Hematopoietic multipotent progenitor cell treated with erythropoietin and hydrocortisone succinate and interleukin-3 and kit ligand, for 15 days (in vitro differentiated cells): ENCODE measurements at places on chromosomes 1 and 21.
A peak's percentile ranks its signal among the peaks of the same experiment; 100 is the strongest.

DNA sequence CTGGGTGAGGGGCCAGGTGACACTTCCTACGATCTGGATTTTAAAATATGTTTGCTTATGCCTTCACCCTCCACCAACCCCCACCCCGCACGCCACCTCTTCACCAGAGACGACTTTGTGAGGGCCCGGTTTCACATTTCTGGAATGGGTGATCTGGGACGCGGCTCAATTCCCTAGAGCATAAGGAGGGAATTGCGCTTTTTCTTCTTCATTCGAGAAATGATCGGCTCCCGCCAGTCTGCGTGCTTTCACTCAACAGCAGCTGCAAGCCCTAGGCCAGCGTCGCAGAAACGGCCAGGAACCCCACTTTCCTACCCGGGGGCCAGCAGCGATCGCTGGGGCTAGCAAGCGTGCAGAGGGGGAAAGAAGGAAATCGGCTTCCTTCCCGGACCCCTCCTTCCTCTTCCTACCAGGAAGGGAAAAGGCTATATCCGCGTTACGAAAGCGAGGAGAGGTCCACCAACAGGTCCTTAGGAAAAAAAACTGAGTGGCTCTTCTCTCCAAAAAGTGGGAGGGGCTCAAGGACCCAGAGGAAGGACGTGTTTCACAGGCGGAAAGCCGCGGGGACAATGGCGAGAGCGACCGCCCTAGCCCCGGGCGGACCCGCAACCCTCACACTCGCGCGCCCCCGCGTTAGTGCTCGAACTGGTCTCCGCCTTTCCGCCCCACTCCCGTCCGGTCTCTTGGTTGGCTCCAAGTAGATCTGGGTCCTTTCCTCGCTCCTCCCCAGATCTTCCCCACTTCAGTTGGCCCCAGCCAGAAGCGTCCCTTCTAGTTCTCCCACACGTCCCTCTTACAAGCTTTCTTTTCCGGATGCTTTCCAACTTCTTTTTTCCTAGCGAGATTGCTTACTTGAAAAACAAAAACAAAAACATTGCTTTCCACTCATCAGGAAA, 1.1 kb upstream of the ADAMTS1 start:
- DNase-seq = no peak

- DNase-seq = no peak
Observed at GRCh38 chr1:4750177-4750576, 95.8 kb downstream of the AJAP1 start.

DNA sequence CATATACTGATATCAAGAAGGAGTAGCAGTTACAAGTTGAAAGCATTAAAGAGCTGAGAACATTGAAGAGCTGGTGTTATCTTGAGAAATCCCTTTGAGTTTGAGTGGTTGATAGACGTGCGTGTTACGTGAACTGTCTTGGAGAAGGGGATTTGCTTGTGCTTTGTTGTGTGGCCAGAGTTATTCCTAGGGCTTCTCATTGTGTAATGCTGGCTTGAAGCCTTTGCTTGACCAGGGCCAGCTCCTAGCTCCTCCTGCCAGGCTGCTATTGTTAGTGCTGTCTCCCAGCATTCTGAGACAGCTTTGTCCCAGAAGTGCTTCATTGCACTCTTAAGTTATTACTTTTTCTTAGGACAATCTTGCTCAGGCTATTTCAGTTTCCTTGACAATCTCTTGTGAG, 116.2 kb upstream of the KCNK2 start:
- DNase-seq = no peak

GRCh38 chr1:63931468-63931867, 157.7 kb downstream of the ROR1 start:
- DNase-seq = no peak

DNA sequence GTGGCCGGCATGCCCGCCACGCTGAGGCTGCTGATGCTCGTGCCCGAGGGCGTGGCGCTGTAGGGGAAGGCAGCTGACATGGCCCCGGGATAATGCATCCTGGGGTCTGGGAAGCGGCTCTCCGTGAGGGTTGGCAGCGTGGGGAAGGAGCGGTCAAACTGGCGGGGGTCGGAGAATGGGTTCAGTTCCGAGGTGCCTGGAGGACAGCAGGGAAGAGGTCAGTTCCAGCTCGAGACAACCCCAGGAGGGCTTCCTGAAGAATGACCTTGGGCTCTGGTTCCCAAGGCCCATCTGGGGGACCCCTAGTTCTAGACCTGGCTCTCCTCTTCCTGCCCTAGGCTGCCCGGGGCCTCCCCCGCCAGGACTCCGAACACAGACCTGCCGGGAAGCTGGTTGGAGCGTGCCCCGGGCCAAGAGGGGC, 27.6 kb downstream of the RUNX3 start:
- no peak for DNase-seq

- DNase-seq = no peak
Observed at GRCh38 chr1:232886271-232886670, 64.1 kb upstream of the NTPCR start.

- no peak for DNase-seq
Observed at GRCh38 chr1:35560256-35561225, 2.9 kb downstream of the NCDN start.

GRCh38 chr1:162187687-162188276, 118.3 kb downstream of the NOS1AP start:
- no peak for DNase-seq

DNA sequence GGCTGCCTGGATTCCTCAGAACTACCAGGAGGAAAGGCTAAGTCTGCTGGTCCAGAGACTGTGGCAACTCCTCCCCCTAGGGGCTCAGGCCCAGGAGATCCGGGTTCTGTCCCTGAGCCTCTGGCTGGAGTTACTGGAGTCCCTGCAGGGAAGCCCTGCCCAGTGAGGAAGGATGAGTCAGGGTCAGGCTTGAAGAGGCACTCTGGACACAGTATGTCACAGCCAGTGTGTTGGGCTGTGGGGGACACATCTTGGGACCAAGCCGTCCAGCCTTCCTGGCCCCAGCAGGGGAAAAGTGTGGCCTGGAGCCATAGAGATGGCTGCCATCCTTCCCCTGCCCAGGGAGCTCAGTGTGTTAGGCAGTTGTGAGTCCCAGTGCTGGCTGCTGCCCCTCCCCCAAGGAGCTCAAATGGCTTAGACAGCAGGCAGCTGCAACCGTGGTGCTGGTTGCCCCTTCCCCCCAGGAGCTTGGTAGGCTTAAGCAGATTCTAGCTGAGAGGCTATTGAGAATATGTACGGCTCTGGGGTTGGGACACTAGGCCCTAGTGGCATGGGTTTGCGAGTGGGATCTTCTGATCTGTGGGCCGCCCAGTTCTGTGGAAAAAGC, 28.2 kb upstream of the RABGAP1L start:
- no peak for DNase-seq

- no peak for DNase-seq
Observed at GRCh38 chr21:15624646-15625045, 105.1 kb upstream of the USP25 start.

DNA sequence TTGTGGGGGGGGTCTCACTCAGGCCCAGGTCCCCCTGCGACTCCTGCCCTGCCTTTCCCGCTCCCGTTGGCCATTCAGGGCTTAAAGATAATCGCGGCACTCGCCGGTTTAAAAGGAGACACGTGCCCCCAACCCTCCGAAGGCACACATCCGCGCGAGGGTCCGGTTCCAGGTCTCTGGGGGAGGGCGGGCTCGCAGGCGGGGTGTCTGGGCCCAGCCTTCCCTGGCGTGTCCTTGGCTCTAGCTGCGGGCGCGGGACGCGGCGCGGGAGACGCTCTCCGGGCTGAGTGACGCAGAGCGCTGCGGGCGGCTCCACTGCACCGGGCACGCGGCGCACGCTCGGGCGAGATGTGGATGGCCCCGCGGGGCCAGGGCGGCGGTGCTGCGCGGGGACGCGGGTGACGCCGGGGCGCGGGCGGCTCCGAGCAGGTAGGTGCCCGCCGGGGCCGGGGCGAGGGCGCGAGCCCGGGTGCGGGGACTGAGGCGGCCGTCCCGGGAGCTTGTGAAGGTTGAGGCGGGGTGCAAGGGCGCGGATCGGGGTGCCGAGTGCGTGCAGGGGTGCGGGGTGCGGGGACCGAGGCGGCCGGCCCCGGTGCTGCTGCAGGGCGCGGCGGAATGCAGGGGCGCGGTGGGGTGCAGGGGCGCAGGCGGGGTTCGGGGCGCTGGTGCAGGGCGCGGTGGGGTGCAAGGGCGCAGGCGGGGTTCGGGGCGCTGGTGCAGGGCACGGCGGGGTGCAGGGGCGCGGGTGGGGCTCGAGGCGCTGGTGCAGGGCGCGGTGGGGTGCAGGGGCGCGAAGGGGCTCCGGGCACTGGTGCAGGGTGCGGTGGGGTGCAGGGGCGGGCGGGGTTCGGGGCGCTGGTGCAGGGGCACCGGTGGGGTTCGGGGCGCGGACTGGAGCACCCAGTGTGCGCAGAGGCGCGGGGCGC, 3.3 kb upstream of the TRPM2 start:
- DNase-seq = no peak

DNA sequence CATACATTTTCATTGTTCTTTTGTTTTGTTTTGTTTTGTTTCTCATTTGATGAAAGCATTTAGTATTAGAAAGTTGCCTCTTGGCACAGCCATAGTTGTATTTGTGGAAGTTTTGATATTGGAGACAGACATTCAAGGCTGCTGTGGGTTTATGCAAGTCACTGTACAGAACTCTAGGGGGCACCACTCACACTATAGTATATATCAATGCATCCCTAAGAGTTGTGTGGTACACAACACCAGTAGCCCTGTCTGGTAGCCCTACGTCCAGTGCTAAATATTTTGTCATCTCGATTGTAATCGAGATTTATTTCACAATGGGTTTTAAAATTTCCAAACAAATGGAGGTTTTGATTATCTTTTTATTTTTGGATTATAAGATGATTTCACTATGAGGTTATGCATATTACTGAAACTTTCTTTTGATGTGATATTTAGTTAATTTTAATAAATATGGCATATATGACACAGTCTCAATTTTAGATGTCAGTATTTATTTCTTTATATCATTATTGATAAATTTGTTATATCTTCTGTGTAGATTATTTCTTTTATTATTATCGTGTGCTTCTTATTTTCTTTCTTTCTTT, 112.2 kb downstream of the NR5A2 start:
- peak; percentile 40 for DNase-seq

GRCh38 chr1:202016811-202017748, 6.7 kb downstream of the ELF3 start:
- DNase-seq = no peak

GRCh38 chr1:145695821-145696629, 11.1 kb downstream of the PDZK1 start:
- DNase-seq = no peak

DNA sequence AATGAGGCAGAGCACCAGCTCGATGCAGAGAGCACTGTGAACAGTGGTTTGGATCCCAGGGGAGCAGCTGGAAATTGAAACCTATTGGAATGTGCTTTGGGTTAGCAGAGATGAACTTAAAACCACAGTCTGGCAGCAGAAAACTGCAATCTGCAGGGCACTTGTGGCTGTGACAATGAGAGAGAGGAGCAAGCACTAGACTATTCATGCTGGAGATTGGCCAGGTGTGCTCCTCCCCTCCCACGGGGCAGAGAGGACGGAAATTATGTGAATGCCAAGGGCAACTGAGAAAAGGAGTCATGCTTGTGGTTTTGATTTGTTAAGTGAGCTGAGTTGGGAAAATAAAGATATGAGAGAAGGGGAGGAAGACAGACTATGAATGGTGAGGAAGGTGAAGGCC, 38.1 kb downstream of the HSD3B2 start:
- no peak for DNase-seq

DNA sequence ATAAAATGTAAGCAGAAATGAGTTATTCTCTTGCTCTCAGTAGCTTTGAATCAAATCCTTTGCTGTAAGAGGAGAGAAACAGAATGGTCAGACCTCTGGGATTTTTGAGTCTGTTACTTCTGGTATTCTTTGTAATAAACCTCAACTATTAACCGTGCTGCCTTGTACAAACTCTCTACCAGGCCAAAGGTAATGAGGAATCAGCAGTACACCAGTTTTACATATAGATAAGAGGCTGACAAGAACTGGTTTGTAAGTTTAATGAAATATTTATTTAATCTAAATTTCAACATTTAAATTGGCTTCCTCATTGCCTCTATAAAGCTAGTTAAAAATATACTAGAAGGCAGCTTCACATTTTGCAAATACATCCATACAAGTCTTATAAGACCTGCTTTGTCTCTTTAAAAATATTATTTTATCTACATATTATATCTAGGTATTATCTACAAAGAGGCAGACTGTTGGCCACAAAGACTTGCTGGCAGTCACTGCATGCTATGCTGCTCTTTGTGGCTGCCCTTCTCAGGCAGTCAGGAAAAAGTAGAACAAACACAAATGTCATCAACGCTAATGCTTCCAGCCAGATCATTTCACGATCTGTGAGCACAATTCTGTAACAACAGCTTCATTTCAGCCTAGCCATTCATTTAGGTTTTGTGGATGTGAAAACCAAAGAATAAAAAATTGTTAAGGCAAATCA, 173.0 kb downstream of the GABPA start:
- no peak for DNase-seq

DNA sequence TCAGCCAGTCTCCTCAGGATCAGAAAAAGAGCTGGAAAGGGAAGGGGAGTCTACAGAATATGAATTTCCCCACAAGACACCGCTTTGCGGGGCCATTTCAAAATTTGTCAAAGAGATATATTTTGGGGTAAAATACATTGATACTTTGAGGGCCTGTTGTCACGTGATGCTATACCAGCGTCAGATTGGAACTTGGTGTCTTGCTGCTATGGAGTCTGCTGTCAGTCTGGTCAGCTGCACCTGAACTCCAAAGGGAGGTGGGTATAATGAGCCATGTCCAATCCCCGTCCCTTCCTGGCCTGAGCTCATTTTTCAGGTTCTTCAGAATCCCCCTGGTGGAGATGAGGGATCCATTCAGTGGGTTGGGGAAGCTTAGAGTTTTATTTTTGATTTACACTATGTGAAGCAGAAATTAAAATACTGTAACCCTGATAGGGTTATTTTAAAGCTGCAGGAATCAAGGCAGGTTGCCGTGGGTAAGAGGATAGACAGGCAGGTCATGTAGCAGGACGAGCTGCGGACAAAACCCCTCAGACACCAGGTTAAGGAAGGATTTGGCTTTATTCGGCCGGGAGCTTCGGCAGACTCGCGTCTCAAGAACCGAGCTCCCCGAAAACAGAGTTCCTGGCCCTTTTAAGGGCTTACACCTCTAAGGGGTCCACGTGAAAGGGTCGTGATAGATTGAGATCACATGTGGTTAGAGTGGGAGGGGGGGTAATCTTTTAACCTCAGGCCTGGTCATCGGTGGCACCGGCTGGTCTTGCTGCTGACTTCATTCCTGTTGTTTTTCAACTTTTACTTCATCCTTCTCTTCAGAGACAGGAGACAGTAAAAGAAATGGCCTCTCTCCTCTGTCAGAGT, 2.2 kb upstream of the POFUT2 start:
- DNase-seq = no peak

GRCh38 chr1:114130213-114130612, 23.5 kb downstream of the SYT6 start:
- no peak for DNase-seq

GRCh38 chr1:172321451-172321850, 99.0 kb upstream of the C1orf105 start:
- DNase-seq = no peak

- DNase-seq = peak; percentile 51
Observed at GRCh38 chr1:45685308-45686014, 872 bp downstream of the GPBP1L1 start.

DNA sequence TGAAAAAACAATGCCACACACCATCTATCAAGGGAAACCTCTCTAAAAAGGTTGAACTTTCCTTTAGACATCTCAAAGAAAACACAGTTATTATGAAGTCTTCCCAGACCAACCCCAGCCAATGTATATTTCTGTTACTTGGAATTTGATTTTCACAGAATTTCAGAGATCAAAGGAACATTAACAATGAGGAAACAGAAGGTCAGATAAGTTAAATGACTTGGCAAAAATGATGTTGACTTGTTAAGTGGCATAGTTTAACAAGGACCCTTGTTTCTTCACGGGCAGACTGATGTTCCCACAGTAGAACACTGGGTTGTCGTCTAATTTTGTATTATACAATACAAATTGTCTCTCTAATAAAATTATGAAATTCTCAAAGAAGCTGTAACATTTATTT, 29.0 kb downstream of the NME7 start:
- peak; percentile 21 for DNase-seq
